ENCODE measurements at places on chromosomes 12 and 14. TPM values are rescaled to one million over a fixed set of nuclear protein-coding genes. Genes with fewer than 3 reads are reported as not detected.
A peak's percentile ranks its signal among the peaks of the same experiment; 100 is the strongest.

Gene OR6C2
- not detected for polyA plus RNA-seq

Gene CPNE8
- polyA plus RNA-seq, result 10.1 TPM

GRCh38 chr14:72771561-72771960 is 122.3 kb downstream of the DPF3 start:
- DNase-seq, result no peak

GRCh38 chr12:48793696-48794095 is 4.8 kb upstream of the ADCY6 start:
- no peak for DNase-seq

DNA sequence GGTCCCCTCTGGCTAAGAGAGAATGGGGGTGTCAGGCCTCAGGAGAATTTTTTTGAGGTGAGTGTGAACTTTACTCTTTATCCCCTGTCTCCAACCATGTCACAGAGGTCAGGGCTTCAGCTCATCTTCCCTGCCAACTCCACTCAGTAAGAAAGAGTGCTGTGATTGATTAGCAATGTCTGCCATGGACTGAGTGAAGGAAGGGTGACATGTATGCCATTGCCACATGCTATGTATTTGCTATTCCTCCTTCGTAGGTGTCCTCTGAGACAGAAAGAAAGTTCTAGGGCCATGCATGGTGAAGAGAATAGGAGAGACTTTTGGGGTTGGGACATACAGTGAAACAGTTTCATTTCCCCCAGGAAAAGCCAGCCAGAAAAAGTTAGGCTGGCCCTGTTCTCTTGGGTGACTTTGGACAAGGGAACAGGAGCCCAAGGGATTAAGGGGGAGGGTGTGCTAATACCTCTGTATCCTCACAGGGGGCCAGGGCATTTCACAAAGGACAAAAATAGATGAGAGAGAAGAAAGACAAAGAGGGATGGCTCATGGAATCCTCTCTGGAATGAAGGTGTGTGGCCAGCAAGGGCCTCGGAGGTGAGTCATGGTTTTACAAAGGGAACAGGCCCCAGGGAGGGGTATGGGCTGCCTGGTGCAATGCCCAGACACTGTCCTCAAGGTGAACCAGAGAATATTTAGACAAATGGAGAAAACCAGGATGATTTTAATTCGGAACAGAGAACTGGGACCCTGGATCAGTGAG is 13.9 kb upstream of the MYL2 start:
- peak; percentile 74 for DNase-seq

DNA sequence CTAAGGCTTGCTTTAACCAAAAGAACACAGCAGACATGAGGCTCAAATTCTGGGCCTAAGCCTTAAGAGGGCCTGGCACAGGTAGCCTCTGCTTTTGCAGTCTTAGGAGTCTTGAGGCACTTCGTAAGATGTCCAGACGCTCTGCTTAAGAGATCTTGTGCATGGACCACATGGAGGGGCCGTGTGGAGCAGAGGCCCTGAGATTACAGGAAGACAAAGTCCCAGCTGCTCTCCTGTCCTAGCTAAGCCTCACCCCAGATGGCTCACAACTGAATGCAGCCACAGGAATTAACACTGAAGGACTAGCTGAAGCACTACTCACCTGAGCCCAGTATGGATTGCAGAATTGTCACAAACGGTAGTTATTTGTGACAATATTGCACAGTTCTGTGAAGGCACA is 446.0 kb downstream of the PDZRN4 start:
- DNase-seq, result no peak

- DNase-seq, result no peak
Observed at GRCh38 chr12:31321897-31322228, 4.1 kb downstream of the SINHCAF start.

GRCh38 chr14:99519931-99520421 is 38.8 kb downstream of the CCNK start:
- DNase-seq, result no peak

DNA sequence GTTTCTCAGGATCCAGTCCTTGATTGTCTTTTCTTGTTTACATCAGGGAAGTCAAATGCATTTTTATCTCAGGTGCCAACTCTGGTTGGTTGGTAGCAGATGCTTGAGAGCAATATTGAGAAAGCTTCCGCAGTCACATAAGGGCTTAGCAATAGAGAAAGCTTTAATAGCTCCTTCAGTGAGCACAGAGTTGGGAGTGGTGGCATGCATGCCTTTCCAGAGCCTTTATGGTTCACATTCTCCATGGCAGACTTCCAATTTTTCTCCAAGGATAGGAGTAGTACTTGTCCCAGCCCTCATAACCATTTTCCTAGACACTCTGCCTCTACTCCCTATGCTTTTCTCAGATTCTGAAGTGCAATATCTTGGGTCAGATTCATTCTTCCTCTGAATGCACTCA is 280.4 kb downstream of the AEBP2 start:
- DNase-seq, result no peak

DNA sequence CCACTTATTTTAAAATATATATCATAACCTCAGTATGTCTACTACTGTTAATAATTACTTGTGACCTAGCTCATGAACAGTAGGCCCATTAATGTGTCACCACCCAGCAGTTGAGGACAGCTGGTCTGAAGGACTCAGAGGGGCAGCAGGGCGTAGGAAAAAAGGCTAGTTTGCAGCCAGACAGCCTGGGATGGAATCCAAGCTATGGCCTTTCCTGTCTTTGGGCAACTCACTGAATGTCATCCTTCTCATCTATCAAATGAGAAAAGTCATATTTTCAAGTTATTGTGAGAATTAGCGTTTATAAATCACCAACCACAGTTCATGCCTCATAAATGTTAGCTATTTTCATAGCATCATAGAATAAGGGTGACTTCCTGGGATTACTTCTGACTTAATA is 12.3 kb downstream of the DENND5B start:
- no peak for DNase-seq
